ENCODE measurements at places on chromosomes 4 and X.
A peak's percentile ranks its signal among the peaks of the same experiment; 100 is the strongest.

DNA sequence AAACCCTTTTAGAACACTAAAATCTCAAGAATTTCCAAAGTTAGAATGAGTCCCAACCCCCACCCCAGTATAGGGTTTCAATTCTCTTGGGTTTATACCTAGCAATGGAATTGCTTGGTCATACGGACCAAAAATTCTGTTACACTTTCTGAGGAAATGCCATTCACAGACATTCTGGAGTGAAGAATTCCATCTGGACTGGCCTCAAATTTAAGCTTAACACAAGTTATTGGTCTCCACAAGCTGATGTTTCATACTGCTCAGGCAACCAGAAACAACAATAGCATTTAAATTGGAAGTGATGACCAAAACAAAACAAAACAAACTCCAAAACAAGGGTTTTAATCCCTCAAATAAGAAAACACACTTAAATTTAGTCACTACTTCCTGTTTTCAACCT is 51.1 kb downstream of the GPC4 start:
- no peak for DNase-seq

DNA sequence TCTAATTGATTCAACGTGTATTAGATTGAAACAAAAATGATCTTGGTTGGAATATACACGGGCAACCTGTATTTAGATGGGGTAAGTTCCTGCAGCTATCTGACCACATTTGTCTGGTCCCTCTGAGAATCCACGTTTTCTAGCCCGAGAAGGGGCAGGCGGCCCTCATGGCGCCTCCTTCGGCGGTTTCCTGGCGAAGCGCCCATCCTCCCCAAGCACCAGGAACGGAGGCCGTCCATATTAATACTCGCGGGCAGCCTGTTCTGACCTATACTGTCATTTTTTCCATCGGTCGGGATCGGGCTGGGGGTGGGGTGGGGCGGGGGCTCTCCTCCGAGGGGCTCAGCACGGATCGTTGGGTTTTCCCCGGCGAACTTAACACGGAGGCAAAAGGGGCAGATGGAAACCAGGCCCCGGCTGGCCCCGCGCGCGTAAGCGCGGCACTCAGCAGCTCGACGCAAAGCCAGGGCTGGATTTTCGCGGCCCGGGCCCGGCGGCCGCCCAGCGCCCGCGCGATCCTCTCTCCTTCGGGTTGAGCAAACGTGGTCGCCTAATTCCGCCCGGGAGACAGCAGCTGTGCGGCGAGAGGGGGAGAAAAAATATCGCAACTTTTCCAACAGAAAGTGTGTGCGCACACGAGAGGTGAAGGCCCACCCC is 77.2 kb upstream of the BCOR start:
- DNase-seq = peak; percentile 59

- DNase-seq = no peak
Observed at GRCh38 chr4:754221-755120, 48.8 kb downstream of the PCGF3 start.

DNA sequence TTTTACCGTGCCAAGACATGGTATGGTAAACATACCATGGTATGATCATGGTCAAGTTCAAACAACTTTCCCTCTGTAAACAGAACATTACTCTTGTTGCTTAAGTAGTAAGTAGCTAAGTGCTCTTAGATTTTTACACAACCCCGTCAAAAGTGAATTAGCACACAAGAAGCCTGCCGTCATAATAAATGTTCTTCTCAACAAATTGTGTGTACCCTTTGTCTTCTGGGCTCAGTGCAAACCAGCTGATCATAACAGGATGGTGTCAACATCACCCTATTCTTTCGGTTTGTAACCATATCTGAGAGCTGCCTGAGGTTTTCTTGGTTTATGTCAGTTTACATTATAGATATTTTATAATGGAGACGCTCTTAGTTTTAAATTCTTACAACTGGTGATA is 28.8 kb downstream of the MSL3 start:
- DNase-seq = no peak

GRCh38 chr4:12138488-12138887 is 709.8 kb upstream of the HS3ST1 start:
- DNase-seq = no peak

- DNase-seq = no peak
Observed at GRCh38 chrX:31500921-31501320, 429.1 kb upstream of the FTHL17 start.

GRCh38 chr4:111632641-111633151 is 512.6 kb upstream of the FAM241A start:
- no peak for DNase-seq

- no peak for DNase-seq
Observed at GRCh38 chrX:32183066-32183465, 1028.3 kb downstream of the DMD start.
